Renal cortex interstitium (tissue), 15 donors: ENCODE measurements at places on chromosomes 13 and 19.

- no peak for DNase-seq
These were observed 3.4 kb downstream of the NUMBL start for GRCh38 chr19:40686882-40687524.

- no peak for DNase-seq
These were observed 38.3 kb downstream of the AP1M1 start for GRCh38 chr19:16235811-16236652.

- peak; percentile 16 for DNase-seq
These were observed 27.1 kb downstream of the MEGF8 start for GRCh38 chr19:42352301-42353259.

DNA sequence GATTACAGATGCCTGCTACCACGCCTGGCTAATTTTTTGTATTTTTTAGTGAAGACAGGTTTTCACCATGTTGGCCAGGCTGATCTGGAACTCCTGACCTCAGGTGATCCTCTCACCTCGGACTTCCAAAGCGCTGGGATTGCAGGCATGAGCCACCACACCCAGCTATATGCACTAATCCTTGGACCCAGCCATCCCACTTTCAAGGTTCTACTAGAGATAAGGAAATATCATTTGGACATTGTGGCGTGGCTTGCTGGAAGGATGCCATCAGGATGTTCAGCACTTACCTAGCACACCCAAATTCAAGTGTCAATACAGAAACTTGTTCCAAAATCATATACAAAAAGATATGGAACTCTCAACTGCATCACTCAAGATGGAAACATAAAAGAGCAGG lies 136.4 kb downstream of the ABCC4 start:
- no peak for DNase-seq

DNA sequence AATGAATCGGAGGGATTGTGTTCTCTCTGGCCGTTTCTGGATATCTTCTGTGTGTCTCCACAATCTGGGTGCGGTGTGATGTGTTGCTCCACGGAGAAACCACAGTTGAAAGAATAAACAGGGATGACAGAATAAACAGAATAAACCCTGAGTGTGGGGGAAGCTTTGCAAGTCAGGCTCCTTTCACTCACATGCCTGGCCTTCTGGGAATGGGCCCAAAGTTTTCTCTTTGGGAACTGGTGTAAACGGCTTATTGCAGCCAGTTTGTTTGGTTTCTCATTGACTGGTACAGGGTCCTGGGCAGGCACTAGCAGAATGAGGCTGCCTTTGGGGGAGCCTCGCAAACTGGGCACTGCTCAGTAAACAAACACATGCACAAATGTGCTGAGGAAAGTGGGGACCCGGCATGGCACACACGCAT lies 324.7 kb downstream of the DLEU7 start:
- no peak for DNase-seq
